ENCODE measurements at places on chromosomes 2 and 18.
A peak's percentile ranks its signal among the peaks of the same experiment; 100 is the strongest.

GRCh38 chr2:213086050-213086449 is 65.4 kb downstream of the IKZF2 start:
- no peak for DNase-seq

DNA sequence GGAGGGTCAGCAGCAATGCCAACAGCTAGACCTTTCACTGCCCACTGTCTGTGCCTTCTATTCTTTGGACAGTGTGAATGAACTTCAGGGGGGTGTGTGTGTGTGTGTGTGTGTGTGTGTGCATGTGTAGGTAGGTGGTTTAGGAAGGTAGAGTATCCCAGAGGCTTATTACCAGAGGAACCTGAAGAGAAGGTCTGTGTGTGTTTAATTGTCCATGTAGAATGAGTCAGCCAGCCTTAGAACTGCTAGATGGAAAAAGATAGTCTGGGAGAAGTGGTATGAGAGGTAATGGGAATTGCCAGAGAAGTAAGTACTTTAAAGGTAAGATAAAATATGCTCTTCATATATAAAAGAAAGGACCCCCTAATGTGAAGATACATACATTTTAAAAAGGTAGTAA is 522.2 kb downstream of the PIK3C3 start:
- no peak for DNase-seq

- DNase-seq, result no peak
Measured at GRCh38 chr2:53087262-53087873, 680.2 kb upstream of the CHAC2 start.

GRCh38 chr2:74566754-74567085 is 12.2 kb downstream of the DOK1 start:
- DNase-seq, result no peak

DNA sequence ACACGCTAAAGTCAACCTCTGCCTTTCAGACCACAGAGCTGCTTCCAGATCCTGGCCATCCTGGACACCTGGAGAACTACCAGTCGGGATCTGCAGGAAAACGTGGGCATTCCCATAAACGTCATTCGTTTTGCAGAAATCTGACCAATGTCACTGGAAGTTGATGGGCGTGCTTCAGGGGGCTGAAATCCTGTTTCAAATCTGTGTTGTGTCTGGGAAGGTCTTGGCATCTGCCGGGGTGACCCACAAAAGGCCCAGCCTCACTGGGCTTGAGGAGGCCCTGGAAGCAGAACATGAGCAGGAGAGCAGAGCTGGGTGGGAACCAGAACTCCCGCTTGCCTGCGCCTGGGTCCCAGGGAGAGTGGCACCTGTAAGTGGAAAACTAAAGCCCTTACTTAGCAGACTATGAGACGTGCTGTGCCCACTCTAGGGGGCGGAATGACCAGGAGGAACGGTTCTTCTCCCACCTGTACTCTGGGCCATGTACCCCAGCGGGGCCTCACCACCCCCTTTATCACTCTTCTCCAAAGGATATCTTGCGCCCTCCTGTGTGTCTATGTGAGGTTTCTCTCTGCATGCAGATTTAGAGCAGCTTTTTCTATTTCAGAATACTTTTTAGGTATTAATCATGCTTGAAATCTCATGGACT is 200.9 kb downstream of the FAM210A start:
- DNase-seq, result no peak

GRCh38 chr2:37427241-37427640 is 82.8 kb downstream of the QPCT start:
- no peak for DNase-seq

- DNase-seq, result no peak
Measured at GRCh38 chr2:167489325-167489724, 601.0 kb downstream of the XIRP2 start.

DNA sequence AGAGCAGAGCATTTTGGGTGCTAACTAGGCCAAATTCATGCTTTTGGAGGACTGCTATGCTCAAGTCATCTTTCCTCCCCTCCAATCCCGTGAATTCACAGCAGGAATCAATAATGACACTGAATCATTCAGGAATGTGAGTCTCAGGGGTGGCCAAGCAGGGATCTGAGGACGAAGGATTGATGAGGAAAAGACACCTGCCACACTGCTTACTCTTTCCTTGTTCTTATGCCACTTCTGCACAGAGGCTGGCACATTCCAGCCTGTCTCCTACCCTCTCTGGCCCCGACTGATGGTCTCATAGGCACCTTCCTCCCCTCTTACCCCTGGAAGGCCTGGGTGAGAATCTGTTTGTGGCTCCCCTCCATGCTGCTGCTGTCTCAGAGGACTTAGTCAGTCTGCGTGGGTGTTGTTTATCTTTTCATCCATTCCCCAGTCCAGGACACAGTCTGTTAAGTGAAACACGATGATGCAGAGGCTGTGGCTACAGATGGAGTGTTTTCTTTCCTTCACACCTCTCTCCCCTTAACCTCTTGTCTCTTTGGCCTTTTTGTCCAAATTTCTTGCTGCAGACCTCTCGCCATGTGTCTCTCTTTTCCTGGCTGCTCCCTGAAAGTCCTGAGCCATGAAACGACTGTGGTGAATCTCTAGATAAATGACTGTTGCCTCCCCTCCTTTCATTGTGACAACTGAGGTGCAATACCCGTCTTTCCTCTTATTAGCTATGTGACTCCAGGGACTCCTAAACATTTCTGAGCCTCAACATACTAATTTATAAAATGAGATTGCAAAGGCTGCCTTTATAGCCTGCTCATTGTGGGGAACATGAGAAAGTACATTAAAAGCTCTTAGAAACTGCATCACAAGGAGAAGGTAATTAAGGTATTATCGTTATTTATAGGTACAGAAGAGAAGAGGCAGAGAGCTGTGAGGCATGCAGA is 86.9 kb downstream of the RDH14 start:
- no peak for DNase-seq

DNA sequence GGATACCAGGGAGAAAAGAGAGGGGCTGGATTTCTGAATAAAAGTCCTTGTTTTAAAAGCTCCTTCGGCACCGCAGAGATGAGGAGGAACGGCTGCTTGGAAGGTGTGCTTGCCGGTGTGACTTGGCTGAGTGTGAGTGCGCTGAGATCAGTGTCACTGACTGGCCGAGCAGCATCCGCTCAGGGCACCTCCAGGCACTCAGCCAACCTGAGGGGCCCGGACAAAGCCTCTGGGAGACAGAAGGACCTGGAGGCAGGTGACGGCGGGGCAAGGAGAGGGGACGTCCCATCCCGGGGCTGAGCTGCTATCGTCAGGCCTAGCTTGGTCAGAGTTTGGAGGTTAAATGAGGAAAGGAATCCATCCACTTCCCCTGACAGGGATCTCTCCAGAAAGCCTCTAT is 16.8 kb upstream of the ALLC start:
- no peak for DNase-seq

- no peak for DNase-seq
Measured at GRCh38 chr2:37623971-37624900, 47.2 kb downstream of the CDC42EP3 start.

- no peak for DNase-seq
Measured at GRCh38 chr18:60040971-60041370, 141.2 kb downstream of the PMAIP1 start.

GRCh38 chr2:240387669-240388358 is 47.6 kb upstream of the GPC1 start:
- DNase-seq, result no peak

DNA sequence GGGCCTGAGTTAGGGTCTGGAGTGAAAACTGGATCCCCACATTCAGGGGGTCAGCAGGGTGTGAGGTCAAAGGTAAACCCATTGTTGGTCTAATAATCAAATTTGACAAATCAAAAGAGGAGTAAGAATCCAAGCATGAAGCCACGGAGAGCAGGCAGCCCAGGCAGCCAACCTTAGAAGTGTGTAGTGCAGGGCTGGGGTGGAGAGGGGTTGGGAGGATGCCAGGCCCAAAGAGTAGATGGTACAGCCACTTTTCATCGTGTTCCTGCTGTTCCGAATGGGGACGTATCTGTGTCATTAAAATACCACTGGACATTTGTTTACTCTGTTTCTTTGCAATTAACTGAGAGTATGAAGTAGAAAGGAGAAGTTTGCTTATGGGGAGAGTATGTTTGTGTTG is 16.5 kb upstream of the SPTBN1 start:
- DNase-seq, result no peak

DNA sequence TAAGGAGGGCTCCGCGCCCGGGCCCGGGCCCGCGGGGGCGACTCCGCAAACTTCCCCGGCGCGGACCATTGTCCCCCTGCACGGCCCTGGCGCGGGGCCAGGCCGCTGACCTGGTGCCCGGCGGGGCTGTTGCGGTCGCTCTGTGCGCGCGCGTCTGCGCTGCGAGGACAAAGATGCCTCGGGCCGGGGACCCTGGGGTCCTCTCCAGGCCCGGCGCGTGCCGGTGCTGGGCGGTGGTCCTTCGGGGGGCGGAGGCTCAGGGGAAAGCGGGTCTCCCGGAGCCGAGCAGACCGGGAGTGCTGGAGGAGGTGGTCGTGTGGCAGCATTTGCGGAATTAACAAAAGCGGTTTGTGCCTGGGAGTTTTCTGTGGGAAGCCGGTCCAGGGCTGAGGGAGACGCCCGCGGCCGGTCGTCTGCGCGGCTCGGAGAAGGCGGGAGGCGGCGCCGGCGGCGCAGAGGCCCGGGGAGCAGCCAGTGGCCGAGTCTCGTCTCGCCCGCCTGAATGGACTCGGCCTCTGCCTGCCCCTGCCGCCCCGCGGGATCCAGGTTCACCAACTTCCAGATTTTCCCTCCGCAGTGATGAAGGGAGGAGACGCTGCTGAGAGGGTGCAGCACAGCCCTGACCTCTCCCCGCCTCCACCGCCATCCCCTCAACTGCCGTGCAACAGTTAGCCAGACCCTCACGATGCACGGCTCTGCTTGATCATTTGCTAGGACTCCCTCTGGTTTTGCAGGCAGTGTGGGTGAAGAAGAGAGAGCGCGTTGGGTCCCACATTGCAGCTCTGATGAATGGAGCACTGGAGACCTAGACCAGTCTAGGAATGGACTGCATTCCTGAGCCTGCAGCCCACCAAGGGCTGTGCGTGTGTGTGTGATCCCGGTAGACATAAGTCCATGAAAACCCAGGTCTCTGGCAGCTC is 705 bp downstream of the EFR3B start:
- DNase-seq, result no peak

- DNase-seq, result no peak
Measured at GRCh38 chr2:20093263-20094141, 42.1 kb upstream of the LAPTM4A start.

DNA sequence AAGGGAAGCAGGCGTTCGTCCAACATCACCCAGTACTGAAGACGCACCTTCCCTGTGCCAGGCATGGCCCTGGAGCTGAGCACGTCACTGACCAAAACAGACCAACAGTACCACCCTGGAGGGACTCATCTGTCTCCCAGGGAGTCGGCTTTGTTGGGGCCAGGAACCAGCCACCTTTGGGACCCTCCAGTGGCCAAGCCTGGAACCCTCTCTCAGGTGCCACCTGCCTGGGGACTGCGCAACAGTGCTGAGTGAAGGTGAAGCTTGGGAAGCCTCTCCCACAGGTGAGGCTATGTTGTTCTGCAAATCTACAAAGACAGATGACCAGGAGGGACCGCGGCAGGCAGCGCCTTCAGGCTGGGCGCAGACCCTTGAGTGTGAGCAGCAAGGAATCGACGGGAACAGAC is 91.4 kb upstream of the OTOS start:
- DNase-seq, result no peak

DNA sequence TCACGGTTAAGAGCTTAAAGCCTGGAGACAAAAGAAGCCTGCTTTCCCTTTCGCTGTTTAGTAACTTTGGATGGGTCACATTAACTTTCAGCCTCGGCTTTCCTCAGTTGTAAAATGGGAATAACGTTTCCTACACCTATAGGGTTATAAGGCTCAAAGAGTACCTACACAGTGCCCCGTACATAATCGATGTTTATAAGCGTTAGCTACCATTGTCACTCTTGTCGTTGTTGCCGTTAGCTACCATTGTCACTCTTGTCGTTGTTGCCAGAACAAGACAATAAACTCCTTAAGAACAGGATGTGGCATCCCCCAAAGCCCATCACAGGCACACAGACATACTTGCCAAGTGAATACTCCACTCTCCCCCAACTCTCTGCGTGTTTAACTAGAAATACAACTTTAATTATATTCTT is 901 bp upstream of the MFSD6 start:
- no peak for DNase-seq

DNA sequence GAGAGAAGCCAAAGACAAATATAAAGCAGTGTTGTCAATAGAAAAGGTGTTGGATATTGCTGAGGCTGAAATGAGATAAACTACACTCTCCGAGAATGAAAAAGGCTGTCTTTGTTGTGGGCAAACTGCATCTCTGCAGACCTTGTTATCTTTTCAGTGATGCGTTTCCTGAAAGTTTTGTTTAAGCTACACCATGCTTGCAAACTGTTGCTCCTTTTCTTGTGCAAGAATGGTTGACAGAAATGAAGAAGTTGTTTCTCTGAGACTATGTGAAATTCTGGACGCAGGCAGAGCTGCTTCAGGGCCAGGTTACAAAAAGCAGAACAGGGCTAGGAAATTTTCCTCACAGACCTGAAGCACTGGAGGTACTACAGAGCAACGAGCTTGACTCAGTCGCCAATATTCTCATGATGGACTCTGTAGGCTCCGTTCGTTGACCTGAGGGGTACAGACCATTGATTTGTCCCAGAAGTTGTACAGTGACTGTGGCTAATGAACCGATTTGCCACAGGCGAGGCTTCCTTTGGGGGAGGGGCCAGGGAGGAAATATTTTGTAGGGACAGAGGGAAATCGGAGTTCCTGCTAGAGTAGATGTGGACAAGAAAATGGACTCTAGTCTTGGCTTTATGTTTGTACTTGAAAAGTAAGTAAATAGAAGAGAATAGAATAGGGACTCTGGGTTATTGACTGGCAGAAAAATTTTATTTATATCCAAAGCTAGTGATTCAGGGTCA is 3.5 kb upstream of the ATL2 start:
- DNase-seq, result no peak

DNA sequence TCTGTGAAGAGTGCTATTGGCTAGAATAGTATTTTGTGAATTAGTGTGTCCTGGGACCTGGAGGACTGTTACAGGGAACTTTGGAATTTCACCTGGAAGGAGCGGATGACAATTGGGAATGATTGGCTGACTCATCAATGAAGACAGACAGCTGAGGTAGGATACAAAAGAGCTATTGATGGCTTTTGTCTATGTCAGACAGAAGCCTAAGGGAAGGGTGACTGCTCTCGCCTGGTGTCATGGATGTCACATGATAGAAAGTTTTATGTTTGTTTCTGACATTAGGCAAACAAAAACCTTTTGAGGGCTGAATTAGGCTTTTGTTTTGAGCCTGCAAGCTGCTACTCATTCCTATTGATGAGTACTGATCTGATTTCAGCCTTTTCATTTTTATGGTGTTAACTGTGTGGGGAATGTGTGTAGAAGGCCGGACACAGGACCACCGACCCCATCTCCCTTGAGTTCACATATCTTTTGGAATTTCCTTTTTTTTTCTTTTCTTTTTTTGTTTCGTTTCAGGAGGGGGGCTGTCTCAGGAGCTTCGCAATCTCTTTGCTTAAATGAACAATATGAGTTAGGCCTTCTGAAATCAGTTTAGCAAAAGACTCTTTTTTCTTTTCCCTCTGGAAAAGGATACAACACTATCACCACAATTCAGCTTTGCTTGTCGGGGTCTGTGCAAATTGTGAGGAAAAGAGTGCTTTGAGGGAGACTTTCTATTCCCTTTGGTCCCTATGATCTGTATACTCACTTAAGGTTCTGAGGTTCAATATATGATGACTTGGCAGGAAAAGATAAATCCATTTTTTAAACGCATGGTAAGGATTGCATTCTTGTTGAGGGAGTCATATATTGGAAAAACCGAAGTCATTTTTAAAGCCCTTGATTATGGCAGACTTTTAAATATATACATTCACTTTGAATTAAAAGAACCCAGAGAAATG is 207.9 kb upstream of the FIGN start:
- no peak for DNase-seq

- DNase-seq, result no peak
Measured at GRCh38 chr2:3656762-3657721, 958 bp upstream of the ALLC start.

- peak; percentile 8 for DNase-seq
Measured at GRCh38 chr2:157875641-157876065, 477 bp downstream of the ACVR1 start.
